ENCODE measurements at places on chromosomes 2 and 18.

GRCh38 chr2:236871500-236872001, 214.1 kb upstream of the COPS8 start:
- no peak for DNase-seq

- no peak for DNase-seq
Observed at GRCh38 chr18:28714498-28714897, 537.6 kb upstream of the CDH2 start.

DNA sequence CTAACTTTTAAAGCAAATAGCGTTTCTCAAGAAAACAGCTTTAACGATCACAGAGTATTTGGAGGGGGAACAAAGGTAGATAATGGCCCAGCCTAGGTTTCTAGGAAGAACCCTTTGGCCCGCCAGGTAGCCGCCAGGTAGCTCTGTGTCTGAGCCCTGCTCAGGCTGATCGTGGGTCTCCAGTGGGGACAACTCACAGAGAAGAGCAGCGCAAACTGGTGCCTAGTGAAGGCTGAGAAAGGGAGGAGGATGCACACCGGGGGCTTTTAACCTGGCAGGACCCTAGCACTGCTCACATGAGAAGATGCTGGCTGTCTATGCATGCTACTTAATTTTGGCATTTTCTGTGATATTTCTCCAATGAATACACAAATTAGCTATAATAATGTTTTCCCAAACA, 5.8 kb downstream of the NGEF start:
- DNase-seq = no peak

- peak; percentile 8 for DNase-seq
Observed at GRCh38 chr2:128450211-128451024, 131.8 kb upstream of the HS6ST1 start.
